ENCODE measurements at places on chromosomes 1 and 21. TPM values are rescaled to one million over a fixed set of nuclear protein-coding genes. Genes with fewer than 3 reads are reported as not detected.
A peak's percentile ranks its signal among the peaks of the same experiment; 100 is the strongest.

GRCh38 chr1:207333009-207333600, 11.6 kb downstream of the CD55 start:
- H3K36me3 ChIP-seq: peaks cover 70% of the 10 kb centered on the region
- H3K27ac ChIP-seq: peak overlapping the region; percentile 98
- H3K4me3 ChIP-seq: no peak overlapping the region

Gene LMOD1
- not detected for polyA plus RNA-seq

Gene TLCD4
- 0.55 TPM for polyA plus RNA-seq

Gene SLC16A4
- polyA plus RNA-seq: 0.42 TPM

- H3K27me3 ChIP-seq: no peaks in the 10 kb centered on the region
- H3K4me1 ChIP-seq: peaks cover 30% of the 10 kb centered on the region
- DNase-seq: peak; percentile 92
- peak overlapping the region; percentile 77 for H3K4me3 ChIP-seq
- H3K36me3 ChIP-seq: no peaks in the 10 kb centered on the region
- H3K27ac ChIP-seq: peak overlapping the region; percentile 45
Observed at GRCh38 chr1:203267347-203267846, 37.9 kb upstream of the BTG2 start.
